BJ (cell line): ENCODE measurements at places on chromosomes 13 and 19.

GRCh38 chr13:43180837-43181236 is 157.5 kb downstream of the DNAJC15 start:
- no peak for DNase-seq

DNA sequence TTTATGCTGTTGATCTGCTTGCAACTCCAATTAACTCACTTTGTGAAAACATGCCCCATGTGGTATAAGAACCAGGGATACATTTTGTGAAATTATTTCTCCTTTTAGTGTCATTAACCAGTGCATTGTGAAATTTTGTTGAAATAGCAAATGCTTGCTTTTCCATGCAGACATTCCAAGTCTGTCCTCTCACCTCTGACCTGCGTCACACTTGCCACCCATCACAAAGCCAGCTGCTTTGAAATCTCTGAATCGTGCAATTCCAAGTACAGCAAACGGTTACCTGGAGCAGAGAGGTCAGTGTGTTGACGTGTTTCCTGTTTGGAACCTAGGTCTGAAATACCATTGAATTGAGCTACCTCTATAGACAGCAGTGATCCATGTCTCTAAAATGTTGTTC is 4.9 kb upstream of the SLC25A15 start:
- no peak for DNase-seq

GRCh38 chr13:42494157-42494556 is 79.8 kb upstream of the TNFSF11 start:
- DNase-seq: no peak

DNA sequence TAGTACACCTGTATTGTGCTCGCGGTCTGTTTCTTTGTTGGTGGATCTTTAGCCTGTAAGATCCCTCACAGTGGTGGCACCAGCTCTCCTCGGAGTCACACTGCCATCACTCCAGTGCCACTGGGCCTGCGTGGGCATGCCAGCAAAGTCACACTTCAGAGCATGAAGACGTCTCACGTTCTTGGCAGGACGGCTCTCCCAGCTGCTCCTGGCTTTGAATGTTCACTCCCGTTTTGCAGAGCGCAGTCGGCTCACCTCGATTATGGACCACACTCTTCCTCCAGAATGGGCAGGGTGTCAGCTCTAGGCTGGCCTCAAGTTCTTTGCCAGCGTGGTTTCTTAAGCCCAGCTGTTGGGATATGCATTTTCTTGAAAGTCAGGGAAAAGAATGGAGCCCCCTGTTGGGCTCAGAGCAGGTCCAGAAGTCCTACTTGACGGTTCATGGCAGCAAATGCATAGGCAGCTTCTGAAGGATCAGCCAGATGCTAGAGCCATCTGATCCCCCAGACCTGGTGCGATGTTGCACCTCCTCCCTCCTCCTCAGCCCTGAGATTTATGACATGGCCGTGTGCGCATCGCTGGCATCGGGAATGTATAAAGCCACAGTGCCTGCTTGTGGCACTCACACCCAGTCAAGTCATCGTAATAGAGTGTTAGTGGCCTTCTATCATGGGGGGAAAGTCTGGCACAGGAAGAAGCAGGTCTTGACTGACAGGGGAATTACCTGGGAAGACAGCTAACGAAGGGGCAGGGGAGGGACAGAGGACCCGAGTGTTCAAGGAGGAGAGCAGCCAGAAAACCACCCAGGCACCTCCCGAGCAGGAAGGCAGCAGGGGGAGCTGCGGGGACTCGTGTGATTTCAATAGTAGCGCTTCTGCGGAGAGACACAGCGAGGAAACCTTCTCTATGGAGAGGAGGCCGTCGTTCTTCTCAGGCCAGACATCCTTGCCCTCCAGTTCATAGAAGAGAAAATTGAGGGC is 40.2 kb upstream of the NPAS1 start:
- DNase-seq: no peak

GRCh38 chr19:17893766-17894165 is 22.0 kb downstream of the SLC5A5 start:
- no peak for DNase-seq

DNA sequence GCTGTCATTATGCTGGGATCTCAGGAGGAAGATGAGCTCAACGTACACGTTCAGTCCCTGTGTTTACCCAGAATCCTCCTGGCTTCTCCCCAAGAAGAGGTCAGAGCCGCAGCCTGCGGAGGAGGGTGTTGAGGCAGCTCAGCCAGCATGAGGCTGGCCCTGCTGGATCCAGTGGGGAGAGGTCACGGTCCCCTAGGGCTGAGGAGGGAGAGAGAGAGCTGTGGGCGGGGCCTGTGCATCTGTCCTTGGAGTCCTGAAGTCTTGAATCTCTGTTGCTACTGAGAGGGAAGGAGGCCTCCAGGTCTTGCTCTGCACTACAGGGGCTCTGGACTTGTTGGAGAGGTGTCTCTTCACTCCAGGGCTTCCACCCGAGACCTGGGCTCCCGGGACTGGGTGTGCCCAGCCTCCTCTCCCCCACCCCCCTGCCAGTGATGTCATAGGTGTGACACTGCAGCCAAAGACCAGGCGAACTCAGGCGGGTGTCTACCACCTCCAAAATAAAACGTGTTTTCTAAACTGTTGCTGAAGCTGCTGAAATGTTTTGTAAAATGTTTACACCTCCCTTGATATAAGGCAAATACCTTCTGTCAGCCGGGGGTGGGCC is 77.9 kb upstream of the KCTD15 start:
- no peak for DNase-seq

- no peak for DNase-seq
These were observed 15.6 kb upstream of the NOTCH3 start for GRCh38 chr19:15216363-15216762.

GRCh38 chr13:31074756-31075155 is 86.9 kb downstream of the HSPH1 start:
- no peak for DNase-seq

DNA sequence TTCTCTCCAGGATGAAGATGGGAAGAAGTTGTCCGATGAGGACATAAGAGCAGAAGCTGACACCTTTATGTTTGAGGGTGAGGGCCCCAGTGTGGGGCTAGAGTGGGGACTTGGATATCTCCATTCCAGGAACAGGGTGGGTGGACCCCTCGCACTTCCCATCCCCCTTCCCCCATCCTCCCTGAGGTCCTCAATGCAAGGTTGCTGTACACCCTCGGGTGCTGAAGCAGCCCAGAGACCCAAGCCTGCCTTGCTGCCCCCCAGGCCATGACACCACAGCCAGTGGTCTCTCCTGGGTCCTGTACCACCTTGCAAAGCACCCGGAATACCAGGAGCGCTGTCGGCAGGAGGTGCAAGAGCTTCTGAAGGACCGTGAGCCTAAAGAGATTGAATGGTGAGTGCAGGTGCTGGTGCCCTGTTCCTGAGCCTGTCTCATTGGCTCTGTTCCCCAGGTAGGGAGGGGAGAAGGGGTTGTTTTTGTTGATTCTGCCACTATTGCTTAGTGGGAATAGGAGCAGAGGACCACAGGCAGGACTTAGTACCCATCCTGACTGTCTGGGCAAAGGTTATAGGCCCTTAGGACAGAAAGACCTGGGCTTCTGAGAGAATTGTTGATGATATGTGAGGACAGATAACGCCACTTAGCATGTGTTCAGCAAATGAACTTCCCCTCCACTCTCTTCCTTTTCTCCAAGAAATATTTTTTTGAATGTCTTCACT is 12.0 kb downstream of the CYP4F3 start:
- DNase-seq: no peak

DNA sequence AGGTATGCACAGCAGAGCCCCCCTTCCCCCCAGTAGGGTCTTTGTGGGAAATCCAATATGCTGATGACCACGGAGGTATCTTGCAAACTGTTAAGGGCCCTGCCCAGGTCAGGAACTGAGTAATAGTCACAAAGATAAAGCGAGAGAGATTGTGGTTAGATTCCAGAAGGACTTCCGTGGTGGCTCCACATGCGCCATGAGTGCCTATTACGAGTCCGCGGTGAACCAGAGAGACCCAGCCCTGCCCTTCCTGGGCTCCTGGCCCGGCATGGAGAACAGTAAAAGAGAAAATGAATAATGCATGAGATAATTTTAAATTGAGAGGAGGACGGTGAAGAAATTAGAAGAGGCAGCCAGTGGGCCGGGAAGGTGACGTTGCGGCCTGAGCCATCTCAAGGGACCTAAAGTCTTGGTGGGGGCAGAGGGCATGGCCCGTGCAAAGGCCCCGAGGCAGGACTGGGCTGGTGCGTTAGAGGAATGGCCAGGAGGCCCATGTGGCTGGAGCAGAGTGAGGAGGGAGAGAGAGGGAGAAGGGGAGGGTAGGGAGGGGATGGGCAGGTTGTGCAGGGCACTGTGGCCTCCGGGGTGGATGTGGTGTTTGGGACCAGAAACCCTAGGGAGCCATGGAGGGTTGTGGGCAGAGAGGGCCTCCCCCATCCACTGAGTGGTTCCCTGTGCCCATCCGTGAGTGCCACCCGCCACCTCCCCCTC is 46.6 kb upstream of the NFIC start:
- DNase-seq: no peak

- DNase-seq: no peak
These were observed 722 bp upstream of the ICAM1 start for GRCh38 chr19:10270180-10270615.
